ENCODE measurements at places on chromosomes 2 and 18.

GRCh38 chr2:182715121-182715891 lies 751 bp upstream of the DNAJC10 start:
- no peak for DNase-seq

DNA sequence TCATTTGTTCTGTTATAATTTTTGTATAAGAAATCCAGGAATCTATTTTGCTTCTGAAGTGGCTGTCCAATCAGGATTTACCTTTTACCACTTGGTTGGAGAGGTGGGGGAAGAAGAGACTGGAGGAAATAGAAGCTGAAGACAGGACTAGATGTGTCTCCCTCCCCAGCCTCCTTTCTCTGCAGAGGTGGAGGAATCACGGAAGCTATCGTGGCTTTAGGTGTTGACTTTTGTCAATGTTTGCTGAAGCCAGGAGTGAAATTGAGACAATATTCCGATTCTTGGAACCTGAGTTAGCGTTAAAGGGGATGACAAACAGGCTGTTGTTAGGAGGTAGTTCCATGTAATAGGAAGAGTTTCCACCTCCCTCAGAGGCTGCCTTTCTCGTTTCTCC lies 43.5 kb downstream of the PDCL3 start:
- DNase-seq = no peak

DNA sequence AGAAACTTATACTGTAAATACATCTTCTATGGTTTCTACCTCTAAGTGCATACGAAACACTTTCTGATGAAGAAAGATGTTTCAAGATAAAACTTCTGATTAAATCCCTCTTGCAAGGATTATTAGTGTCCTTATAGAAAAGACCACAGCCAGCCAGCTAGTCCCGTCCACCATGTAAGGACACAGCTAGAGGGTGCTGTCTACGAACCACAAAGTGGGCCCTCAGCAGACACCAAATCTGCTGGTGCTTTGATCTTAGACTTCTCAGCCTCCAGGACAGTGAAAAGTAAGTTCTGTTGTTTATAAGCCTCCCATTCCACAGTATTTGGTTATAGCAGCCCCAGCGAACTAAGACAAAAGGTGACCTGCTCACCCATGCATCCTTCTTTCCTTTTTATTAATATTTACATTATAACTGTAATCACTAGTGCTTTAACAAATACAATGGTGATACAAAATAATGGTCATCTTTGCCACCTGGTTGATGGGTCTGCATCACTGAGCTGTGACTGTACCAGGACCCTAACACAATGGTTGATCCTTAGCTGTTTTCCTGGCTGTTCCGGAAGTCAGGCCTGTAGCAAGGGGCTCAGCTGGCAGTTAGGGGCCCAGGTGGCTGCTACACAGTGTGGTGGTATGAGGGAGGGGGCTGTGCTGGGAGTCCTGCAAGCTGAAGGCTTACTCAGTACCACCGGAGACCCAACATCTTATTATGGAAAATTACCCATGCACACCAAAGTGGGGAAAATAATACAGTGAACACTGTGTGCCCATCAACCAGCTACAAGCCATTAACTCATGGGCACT lies 108.5 kb upstream of the SMAD7 start:
- DNase-seq = no peak

DNA sequence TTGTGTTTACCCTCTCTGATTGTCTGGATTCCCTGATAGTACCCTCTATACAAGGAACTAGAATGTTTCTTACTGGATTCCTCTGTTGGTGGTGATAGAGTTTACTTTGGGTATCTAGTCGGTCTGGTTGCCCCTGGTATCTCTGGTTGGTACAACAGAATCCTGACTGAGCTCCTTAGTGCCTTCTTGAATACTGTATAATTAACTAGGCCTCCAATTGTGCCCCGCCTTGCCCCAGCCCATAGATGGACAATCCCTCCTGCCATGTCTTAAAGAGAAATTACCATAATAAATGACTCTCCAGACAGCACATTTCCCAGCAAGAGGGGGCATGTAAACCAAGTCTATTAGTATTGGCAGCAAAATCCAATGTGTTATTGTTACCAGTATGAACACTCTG lies 2.3 kb downstream of the SCN1A start:
- no peak for DNase-seq

DNA sequence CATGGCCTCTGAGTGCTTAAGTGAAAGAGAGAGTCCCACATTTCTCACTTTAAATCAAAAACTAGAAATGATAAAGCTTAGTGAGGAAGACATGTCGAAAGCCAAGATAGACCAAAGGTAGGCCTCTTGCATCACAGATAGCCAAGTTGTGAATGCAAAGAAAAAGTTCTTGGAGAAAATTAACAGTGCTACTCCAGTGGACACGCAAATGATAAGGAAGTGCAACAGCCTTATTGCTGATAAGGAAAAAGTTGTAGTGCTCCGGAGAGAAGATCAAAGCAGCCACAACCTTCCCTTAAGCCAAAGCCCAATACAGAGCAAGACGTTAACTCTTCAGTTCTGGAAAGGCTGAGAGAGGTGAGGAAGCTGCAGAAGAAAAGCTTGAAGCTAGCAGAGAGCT lies 32.1 kb downstream of the PSMD1 start:
- no peak for DNase-seq

GRCh38 chr2:158024288-158024898 lies 77.3 kb upstream of the UPP2 start:
- DNase-seq = peak; percentile 31

DNA sequence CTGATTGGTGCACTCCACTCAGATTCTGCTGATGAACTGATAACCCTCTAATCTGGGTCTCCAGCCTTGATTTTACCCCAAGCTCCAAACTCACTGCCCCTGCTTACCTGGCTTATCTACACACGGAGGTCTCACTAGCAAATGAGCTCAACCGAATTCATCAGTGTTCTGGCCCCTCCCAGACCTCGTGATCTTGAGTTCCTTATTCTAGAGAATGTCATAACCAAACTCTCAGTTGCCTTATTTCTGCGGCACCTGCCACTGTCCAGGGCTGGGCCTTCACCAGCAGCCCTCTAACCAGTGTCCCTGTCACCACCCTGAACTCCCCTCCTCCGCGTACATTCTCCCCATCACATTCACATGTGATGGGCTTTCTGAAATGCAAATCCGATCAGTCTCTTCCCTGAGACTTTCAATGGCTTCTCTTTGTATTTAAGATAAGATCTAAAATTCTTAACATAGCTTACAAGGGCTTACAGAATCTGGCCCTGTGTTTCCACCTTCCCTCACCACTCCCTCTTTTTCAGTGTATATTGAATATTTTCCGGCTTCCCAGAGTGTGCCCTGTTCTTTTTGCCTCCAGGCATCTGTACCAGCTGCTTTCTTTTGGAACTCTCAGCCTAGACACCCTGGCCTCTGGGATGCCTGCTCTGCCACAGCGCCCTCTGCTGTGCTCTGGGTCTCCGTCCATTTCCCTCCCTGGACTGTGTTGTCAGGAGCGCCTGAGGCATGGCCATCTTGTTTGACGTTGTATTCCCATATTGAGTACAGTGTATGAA lies 31.1 kb downstream of the NAB1 start:
- peak; percentile 29 for DNase-seq

GRCh38 chr18:6086731-6087130 lies 191.4 kb upstream of the TMEM200C start:
- no peak for DNase-seq

DNA sequence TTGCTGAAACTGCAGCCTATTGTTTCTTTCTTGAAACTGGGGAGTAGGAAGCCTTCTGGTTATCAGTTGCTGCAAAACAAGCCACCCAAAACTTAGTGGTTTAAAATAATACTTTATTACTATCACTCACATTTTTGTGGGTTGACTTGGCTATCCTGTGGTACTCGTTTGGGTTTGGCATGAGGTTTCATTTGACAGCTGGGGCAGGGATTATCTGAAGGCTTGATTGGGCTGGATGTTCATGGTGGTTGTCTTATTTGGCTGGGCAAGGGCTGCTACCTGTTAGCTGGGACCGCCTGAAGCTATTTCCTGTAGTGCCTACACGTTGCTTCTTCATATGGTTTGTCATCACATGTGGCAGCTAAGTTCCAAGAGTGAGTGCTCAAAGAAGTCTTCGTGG lies 122.3 kb downstream of the PLCL1 start:
- DNase-seq = no peak

DNA sequence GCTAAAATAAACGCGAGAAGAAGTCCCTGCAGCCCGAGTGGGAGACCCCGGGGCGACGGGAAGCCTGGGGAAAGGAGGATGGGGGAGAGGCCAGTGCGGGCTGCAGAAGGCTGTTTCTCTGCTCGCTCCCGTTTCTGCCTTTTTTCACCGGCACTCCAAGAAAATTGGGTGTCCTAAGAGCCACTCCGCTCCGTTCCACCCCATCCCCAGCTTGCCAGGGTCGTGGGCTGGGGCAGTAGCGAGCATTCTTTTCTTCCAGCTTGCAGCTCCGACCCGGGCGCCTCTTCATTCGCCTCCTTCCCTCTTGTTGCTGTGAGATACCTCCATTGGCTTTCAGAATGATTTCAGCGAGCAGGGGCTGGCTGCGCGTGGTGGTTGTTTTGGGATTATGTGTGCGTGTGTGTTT lies 1.1 kb downstream of the HOXD3 start:
- DNase-seq = no peak

DNA sequence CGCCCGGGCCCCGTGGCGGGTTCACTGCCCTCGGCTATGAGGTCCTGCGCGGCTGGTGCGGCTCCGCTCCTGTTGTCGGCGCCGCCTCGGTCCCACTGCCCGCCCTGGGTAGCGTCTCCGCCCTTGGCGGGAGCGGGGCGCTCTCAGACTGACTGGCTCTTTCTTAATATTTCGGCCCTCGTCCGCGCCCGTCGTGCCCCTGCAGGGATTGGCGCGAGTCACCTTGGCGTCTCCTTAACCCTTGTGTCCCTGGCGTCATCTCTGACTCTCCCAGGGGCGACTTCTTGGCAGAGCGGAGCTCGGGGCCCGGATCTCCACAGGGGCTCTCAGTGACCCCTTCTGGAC lies 1.3 kb downstream of the PTMA start:
- DNase-seq = no peak

- no peak for DNase-seq
These were observed 382.7 kb downstream of the LNPK start for GRCh38 chr2:175619179-175620045.

GRCh38 chr2:150729495-150729955 lies 242.1 kb upstream of the RND3 start:
- no peak for DNase-seq

DNA sequence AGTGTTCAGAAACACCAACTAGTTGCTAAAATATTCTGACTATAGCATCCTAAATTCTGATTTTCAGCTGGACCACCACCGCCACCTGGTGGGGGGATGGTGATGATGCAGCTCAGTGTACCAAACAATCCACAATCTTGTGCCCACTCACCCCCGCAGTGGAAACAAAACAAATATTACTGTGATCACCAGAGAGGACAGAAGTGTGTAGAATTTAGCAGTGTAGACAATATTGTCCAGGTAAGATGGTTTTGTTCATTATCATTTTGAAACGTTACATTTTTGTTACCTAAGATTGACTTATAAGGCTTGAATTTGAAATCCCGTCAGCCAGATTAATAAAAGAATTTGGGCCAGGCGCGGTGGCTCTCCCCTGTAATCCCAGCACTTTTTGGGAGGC lies 31.7 kb upstream of the UBXN4 start:
- DNase-seq = peak; percentile 82

DNA sequence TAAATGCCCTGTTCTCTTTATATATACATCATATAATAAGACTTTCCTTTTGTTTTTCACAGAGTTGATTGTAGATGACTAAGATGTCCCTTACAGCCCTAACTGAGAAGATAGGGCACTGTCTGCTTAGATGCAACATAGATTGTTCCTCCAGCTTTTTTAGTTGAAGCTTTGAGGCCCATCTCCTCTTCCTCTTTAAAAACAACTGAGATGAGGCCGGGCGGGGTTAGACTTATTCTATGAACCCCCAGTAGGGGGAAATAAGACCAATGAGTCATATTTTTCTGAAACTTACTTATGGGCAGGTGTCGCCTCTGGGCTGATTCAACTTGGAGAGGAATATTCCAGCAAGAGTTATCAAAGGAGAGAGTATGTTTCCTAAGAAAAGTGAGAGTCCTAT lies 84.6 kb downstream of the FBXO15 start:
- no peak for DNase-seq

GRCh38 chr2:117323331-117323730 lies 491.2 kb upstream of the DDX18 start:
- no peak for DNase-seq

DNA sequence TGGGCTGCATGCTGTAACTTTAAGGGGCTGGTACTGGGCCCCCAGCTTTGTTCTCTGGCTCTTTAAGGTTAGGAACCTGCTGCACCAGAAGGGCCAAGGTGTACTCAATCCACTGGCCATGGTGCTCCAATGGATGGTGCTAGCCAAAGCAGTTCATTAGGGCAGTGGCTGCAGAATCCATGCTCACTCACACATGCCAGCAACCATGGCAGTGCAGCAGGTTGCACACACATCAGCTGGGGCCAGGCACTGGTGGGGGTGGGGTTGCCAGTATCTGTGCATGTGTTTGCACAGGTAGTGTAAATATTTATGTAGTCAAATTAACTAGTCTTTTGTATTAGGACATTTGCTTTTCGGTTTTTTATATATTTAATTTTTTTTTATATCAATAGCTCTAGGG lies 228.3 kb upstream of the EPC2 start:
- DNase-seq = no peak

DNA sequence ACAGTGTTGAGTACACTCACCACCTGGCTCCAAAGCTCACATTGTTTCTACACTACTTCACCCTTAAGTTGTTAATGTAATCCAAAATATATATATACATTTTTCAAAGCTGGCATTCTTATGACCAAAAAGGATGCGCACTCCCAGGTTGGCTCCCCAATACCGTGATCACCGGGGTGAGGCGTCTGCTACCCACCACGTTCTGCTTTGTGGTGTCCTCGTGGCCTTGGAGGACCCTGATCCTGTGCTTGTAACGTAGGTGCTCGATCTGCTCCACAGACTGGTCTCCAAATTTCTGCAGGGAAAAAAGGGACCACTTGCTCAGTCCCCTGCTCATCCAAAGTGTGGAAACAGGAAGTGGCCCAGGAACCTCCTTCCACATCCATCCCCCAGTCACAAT lies 25.8 kb downstream of the RPL31 start:
- DNase-seq = no peak

DNA sequence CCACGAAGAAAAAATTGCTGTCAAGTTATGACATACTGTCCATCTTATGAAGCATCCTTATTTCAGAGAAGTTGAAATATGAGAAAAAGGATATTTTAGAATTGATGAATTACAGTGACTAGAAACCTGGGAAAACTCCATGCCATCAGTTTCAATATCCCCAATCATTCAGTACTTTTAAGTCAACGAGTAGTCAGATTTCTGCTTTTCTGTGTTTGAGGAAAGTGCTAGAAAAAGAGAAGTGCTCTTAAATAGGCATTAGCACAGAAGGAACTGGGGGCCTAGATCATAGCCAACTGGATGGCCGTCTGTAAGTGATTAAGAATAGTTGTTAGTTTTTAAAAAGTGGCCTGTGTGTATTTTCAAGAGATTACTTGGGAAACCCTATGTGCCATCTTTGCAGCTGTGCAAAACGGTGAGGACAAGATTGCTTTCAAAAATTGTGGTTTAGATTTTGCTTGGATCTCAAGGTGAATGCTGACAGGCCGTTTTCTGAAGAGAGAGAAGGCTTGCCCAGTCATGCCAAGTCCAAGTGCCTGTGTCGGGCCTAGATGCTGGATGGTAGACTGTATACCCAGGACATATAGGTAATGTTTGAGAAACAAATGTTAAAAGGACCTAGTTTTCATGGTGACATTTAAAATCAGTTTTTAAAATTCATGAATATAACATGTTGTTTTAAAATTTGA lies 5.1 kb downstream of the NEDD4L start:
- no peak for DNase-seq

GRCh38 chr18:79327199-79327721 lies 68.5 kb upstream of the NFATC1 start:
- no peak for DNase-seq

- no peak for DNase-seq
These were observed 332.7 kb downstream of the LRRTM1 start for GRCh38 chr2:79971807-79972206.

- no peak for DNase-seq
These were observed 811 bp downstream of the ADD2 start for GRCh38 chr2:70767079-70767698.
